ENCODE measurements at places on chromosomes 6 and 20.

DNA sequence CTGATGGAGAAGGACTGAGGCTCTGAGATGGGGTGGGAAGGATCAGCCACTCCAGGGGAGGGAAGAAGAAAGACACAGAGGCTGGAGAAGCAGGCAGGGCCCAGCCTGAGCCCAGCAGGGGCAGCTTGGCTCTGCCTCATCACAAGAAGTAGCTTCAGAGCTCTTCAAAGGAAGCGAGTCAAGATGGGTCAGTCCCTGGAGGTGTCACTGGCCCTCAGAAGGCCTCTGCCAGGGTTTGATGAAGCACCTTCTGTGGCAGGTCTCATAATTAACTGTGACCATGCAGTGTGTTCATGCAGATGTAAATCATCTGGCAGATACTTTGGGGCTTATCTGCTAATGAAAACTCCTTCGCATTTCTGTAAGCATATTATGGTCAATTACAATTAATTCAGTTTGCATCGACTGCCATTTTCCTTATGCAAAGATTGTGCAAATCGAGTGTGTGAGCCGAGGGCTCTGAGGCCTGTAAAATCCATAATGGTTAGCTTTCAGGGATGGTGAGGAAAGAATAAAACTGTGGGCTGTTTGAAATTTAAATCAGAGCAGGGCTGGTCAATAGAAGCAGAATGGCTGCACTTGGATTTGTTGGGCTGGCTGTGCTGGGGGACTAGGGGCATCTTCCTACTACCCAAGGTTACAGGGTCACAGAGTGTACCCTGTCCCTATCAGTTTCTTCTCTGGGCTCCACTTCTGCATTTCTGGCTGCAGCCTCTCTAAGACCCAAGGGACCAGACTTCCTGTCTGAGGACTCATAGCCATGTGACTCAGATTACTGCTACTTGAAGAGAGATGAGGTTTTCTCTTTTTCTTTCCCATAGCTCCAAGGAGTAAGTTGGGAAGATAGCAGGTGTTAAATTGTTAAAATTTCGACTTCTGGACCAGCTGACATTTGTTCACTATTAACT is 376.6 kb downstream of the DHX35 start:
- no peak for DNase-seq

DNA sequence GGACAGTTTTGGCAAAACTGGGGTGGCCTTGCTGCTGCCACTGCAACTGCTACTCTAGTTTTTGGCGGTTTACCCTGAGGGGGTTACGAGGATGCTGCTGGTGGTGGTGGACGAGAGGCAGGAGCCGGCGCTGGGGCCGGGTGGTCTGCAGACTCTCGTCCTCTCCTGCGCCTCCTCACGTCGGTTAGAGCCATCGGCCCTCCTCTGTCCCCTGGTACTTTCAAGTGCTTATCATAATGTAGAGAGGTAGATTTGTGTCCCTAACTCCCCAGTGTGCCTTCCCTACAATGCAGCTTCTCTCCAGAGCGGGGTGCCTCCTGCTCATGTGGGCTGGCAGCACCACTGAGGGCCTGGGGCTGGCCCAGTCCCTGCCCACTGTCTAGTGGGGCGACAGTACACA is 25.9 kb downstream of the PNLDC1 start:
- DNase-seq: no peak

- no peak for DNase-seq
These were observed 3.0 kb upstream of the DDX43 start for GRCh38 chr6:73391675-73392074.

DNA sequence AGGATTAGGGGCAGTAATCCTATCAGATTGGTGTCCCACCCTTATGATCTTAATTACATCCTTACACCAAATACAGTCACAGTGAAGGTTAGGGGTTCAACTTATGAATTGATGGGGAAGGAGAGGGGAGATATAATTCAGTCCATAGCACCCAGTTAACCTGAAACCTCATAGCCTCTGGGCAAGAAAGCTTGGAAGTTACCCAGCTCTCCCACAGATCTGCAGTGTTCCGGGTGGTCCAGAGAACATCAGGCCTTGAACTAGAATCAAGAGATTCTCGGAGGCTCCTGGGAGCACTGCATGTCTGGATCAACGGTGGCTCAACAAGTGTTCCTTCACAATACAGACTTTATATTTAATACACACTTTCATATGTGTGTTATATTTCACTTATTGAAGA is 392.6 kb upstream of the MARCKS start:
- no peak for DNase-seq

DNA sequence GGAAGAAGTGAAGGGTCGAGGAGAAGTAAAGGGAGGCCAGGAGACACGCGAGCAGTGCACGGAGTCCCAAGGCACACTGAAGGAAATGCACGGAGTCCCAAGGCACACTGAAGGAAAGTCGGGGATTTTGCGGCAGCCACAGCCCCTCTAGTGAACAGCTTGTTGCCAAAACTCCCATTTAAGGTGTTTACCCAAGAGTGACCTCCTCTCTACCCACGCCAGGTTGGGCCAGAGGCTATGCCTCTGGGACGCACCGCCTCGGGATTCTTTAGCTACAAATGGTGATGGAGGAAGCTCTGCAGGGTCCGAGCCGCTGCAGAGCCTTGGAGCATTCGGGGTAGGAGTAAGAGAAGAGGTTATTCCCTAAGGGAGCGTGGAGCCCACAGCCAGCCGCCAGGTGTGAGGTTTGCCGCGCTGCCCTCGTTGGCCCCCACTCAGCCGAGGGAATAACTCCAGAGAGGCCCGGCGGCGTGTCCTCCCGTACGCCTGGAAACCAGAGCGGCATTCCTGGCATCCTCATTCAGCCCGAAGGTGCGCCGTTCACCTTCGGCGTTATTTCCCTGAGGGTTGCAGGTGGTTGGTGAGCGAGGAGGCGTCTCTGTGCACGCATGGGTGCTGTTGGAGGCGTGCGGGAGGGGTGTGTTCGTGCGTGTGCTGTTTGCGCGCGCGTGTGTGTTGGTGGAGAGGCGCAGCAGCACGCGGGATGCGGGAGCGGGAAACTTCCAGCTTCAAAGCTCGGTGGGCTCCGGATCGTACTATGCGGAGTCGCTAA is 3.4 kb upstream of the MAFB start:
- no peak for DNase-seq

DNA sequence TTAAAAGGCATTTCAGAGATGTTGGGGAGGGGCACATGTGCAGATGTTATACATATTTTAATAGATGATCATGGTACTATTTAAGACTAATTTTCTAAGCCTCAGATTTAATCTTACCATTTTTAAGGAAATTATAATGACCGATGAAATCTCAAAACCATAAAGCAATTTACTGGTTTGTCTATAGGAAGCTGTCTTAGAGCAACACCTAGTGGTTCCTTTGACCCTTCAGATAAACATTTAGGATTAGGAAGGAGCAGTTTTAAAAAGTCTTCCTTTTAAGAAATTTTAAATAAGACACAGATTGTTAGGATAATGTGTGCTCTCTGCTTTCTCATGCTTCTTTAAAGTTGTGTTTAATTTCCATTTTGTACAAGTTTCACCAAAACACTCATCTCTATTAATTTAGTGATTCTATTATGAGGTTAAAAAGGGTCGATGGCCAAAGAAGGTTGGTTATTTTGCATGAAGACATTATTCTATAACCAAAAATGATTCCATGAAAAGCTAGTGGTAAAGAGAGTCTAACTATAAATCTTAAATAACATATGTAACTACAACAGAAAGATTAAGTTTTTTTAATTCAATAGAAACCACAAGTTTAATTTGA is 376.4 kb downstream of the HACE1 start:
- DNase-seq: no peak

DNA sequence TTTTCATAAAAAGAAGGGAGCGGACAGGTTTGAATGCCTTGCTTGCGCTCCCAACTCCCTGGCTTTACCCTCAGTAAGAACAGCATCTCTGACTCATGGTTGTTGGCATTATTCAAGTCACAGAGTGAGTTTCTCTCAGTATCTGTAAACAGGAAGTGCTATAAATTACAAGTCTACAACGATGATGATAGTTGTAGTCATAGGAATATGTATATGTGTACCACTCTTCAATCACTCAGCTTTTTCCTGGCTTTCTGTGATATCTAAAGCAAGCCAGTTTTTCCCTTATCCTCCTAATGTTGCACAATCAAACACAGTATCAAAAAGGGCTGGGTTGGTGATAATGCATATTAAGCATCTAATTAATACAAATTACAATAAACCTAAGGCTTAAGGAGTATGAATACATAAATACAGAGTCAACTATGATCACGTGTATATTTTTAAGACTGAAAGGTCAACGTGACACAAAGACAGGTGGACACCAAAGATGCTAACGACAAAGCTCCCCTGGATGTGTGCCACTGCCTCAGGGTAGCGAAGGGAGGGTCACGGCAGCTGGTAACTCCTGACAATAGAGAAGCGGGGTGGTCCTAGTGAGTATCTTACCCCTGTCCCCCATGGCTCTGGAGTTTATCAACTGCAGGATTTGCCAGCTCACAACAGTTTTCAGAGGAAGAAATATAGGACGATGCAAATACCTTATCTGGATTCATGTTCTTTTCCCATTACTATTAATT is 202.8 kb downstream of the BTBD9 start:
- no peak for DNase-seq

DNA sequence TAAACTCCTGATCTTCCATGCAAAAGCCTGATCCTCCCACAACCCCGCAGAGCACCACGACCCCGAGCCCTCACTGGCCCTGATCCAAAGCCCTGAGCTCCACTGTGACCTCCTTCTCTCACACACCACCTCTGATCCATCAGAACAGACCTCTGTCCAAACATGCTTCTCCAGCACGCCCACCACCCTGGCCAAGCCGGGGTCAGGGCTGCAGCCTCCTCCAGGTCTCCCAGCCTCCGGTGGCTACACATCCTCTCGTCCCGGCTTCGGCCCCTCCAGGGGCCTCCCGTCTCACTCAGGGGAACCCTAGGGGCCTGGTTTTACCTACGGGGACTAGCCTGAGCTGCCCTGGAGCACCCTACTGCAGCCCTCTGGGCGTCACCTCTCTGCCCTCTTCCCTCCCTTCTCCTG is 49.1 kb downstream of the FOXF2 start:
- DNase-seq: no peak

DNA sequence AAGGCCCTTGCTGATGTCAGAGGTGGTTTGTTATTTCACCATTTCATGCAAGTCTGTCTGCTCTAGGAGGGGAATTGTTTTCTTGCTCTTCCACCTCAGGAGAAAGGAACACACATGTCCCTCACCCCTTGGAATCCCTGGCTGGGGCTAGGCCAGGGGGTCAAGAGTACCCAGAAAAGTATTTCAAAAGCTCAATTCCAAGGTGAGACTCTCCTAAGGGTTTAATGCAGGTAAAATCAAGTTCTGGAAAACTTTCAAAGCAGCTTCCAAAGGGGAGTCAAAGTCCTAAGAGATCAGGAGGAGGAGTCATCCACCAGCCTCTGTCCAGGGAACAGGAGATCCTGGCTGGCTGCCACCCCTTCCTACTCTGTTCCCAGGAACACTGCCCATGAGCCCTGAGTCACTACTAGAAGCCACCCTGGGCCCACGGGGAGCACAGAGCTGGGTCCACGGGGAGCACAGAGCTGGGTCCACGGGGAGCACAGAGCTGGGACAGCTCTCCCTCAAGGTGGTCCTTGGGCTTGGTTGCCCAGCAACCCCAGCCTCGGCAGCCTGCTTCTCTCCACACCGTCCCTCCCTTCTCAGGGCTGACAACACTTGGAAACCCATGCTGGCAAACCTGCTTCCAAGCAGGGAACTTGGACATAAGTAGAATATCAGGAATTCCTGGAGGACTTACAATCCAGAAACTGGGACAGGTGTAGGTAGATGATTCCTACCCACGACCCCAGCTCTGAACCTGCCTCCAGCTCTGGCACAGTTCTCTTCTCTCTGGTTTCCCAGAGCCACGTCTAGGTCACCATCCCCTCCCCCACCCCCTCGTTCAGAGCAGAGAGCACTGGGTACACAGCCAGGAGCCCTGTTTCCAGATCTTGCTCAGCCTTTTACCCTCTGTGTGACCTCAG is 35.3 kb upstream of the CDKN1A start:
- DNase-seq: no peak

DNA sequence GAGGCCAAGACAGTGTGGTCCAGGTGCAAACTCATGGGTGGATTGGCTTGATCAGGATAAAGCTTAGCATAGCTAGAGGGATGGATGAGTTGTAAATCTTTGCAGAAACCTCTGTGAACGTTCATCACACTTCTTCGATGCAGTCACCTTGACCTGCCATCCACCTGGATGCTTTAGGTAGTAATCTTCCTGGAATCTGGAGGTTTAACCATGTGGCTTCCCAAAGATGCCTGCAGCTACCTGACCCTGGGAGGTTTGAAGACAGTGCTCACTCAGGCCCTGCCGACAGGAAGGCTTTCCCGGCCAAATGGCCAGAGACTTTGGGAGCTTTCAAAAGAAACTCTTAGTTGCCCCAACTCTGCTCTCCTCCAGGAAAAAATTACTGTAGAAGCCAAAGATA is 55.4 kb upstream of the ERVFRD-1 start:
- DNase-seq: no peak

GRCh38 chr6:124282541-124282940 is 478.9 kb downstream of the NKAIN2 start:
- DNase-seq: no peak

DNA sequence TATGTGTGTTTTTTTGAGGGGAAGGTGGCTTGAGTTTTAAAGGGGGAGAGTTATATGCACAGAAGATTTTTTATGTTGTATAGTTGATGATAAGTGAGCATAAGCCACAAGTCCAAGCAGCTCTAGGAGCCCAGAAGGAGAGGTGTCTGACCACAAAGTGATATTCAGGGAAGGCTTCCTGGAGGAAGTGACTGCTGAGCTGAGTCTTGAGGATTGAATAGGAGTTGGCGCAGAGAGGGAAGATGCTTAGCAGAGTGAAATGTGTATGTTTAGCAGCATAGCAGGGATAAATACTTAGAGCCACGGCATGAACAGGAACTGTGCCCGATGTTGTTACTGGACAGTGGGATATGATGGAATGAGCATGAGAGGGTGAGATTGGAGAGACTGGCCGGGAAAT is 255.1 kb upstream of the KCNG1 start:
- DNase-seq: no peak

DNA sequence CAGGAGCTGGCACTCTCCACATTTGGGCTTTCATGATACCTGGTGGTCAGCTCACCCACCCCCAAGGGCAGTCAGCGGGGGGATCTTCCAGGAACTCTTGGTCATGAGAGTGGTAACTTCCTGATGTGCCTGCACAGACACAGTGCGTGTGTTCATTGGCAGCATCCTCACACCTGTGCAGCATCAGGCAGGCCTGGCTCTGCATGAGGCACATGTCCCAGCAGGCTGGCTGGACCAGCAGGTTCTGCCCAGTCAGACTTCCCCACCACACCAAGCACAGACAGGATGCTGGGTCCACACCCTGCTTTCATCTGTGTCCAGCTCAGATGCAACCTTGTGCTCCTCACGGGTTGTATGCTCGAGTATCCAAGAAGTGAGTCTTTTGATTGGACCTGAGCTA is 15.7 kb upstream of the UNC93A start:
- DNase-seq: no peak

GRCh38 chr20:8150591-8150990 is 18.5 kb downstream of the PLCB1 start:
- DNase-seq: no peak

GRCh38 chr20:56625837-56626236 is 3.3 kb upstream of the TFAP2C start:
- no peak for DNase-seq

DNA sequence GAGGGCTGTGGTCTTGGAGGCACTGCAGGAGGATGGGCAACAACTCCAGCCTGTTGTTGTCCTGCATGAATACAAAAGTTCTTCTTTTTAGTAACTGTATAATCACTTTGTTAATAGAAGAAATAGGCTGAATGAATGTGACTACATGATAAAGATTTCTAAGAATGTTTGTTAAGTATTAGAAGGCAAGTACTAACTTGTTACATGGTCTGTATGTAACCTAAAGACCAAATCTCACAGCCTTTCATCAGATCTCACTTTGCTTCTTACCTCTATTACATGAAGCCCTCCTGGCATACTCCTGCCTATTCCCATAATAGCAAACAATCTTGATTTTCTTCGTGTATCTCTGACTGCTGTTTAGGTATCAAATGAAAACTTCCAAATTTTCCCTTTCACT is 73.4 kb downstream of the REPS1 start:
- DNase-seq: no peak
